Stimulated activated CD4-positive, alpha-beta T cell treated with anti-CD3 and anti-CD28 coated beads, TNF-alpha, amount 100 ng/mL, for 48 hours (primary cell): ENCODE measurements at places on chromosomes 1 and 21.

- DNase-seq = no peak
These were observed 218.8 kb downstream of the NEGR1 start for GRCh38 chr1:72063364-72064044.

DNA sequence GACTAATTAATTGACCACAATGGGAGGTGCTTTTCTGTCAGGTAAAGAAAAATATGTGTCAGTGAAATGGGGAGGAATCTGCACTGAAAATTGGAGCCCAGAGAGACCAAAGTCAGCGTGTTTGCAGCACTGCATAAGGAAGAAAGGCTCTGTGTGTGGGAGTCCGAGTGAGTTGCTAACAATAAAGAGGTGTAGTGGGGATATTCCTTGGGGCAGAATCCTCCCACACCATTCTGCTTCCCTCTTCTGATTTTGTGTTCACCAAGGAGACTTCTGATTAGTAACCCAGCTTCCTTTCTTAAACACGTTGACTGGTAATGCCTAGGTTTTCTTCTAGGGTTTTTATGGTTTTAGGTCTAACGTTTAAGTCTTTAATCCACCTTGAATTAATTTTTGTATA, 240.5 kb downstream of the RPS6KC1 start:
- no peak for DNase-seq

- DNase-seq = no peak
These were observed 181.9 kb downstream of the ZSCAN20 start for GRCh38 chr1:33654267-33654834.

- DNase-seq = no peak
These were observed 6.3 kb upstream of the VPS26C start for GRCh38 chr21:37273440-37273839.

DNA sequence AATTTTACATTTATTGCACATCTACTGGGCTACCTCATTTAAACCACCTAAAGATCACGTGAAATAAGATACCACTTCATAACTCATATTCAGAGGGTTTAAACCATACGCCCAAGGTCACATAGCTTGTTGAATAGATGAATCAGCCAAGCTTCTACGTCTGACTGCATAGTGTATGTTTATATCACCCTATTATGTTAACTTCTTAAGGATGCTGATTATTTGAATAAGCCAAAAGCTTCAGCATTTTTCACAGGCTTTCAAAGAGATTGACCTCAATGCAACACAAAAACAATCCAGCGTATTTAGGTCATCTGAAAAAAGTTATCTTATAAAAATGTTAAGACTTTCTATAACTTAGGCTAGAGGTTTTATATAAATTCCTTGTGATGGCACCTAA, 373.8 kb downstream of the TGFB2 start:
- no peak for DNase-seq

GRCh38 chr1:29197590-29197924, 15.9 kb upstream of the SRSF4 start:
- DNase-seq = no peak

DNA sequence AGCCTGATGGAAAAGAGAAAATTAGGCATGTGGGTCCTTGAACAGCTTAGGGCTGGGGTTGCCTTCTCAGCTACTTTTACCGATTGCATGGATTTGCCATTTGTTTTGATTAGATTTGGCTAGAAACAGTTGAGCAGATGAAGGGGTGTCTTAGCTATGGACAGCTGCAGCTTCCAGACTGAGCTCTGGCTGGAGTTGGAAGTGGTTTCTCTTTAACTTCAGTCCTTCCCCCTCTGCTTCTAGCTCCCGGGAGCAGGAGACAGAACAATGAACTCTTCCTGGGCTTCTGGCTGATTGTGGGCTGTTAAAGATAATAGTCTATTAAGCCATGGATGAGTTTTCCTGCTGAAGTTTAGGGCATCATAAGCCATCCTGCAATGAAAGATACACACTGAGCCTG, 50.7 kb downstream of the UBE2T start:
- DNase-seq = no peak

DNA sequence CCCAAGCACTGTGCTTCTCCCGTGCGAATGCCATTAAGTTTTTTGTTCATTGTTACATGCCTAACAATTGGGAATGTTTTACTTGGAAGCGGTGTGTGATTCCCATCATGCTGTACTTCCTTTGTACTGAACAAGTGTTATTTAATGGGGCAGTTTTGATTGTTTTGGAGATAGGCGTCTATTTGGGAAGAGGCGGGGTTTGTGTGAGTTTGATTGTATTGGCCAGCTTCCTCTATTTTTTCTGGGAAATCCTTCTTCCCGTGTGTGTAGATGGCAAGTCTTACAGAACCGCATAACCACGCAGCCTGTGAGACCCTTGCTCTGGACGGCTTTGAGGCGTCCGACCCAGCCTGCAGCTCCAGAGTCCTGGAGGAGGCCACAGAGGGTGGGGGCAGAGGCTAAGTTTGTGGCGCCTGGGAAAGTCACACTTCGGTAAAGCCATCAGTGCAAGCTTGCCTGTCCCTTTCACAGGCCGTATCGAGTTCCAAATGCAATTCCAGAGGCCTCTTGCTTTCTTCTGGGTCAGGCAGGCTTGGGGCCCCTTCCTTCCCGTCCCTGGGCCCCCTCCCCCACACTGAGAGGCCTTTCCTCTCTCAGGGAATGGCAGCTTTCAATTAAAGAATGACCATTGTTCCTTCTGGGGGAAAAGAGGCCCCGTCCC, 210.3 kb downstream of the TOMM20 start:
- no peak for DNase-seq

DNA sequence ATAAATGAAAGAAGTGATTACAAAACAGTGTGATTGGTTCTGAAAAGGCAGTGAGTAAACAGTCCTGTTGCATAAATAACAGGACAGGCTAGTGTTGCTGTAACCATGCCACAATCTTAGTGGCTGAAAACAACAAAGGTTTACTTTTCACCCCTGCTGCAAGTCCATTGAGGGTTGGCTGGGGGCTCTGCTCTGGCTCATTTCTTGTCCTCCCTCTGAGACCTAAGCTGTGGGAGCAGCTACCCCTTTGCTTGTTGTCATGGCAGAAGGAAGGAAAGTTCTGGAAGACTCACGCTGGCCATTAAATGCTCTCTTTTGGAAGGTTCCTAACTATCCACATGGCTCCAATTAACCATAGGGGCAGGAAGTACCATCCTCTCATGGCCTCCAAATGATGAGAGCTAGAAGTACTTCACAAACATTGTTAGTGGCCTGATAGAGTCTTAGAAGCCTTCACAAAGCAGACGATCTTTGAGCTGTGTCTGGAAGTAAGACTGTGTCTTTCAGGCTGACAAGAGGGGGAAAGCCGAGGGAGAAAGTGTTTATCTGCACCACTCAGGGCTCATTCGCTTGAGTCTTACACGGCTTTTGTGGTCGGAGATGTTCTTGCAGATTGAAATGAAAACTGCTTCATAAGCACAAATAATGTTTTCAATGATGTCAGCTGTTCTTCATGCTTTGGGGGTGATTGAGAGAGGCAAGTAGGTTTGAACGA, 11.9 kb downstream of the RCSD1 start:
- no peak for DNase-seq

GRCh38 chr1:1678581-1679380, 13.8 kb downstream of the SLC35E2B start:
- peak; percentile 45 for DNase-seq

DNA sequence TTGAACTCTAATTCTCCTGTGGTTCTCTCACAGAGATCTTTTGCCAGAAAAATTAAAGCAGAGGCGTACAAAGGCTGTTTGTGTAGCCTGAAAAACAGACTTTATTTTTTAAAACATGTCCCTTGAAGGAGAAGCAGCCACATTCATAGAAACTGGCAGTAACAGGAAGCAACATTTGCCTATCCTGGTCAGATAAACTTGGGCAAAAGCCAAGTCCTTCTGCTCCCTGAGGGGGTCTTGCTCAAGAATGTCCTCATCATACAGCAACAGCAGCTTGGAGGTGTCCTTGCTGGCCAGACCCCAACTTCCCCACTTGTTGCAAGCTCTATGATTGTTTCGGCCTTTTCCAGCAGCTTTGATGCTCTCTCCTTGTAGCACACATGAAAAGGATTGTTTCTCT, 36.3 kb downstream of the MSTO1 start:
- no peak for DNase-seq

- DNase-seq = no peak
These were observed 42.4 kb upstream of the RUNX1 start for GRCh38 chr21:35091496-35091895.

- DNase-seq = no peak
These were observed 4.5 kb upstream of the PRDX1 start for GRCh38 chr1:45526135-45526644.

DNA sequence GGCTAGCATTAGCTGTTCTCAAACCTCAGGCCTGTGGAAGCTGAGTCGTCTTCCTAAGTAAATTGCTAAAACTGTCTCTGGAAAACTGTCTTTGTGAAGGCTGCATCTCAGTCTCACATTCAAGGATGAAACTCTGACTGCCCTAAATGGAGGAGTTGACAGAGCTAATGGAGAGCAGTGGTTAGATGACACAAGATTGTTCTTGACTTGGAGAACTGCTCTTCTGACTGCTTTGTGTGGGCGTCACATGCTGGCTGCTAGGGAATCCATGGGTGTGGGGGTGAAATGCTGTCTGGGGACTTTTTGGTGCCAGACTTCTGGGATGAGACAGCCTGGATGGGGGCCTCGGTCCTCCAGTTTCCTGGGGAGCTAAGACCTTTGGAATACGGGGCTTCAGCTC, 24.5 kb upstream of the TSPAN2 start:
- DNase-seq = no peak

DNA sequence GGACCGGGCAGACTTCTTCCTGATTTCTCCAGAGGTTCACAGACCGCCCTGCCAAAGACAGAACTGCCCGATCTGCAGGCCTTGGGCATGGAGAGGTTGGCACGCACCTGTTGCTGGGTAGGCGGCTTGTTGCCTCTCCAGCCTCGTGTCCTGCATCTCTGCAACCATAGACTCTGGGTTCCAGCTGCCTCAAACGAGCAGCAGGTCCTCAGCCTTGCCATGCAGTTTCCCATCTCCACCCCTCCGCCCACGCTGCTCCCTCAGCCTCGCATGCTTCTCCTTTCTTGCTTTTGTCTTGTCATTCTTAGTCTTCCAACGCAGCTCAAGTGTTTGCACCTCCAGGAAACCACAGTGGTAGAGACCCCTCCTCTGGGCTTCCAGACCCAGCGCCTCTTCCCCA, 126.2 kb downstream of the LACTBL1 start:
- no peak for DNase-seq

DNA sequence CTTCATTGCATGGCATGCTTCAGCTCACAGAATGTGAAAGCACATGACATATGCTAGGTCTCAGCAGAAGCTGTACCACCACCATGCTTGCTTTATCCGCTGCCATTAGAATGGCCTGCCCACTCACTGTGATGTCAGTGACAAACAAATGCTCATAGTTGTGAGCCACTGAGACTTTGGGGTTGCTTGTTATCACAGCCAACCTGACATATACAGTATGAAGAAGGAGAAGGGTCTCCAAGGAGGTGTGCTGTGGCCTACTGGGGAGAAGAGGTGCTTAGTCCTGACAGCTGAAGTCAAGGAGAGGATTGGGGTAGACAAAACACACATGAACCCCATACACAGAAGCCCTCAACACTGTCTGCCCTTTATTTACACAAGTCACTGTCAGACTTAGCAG, 19.5 kb upstream of the TENT5C start:
- no peak for DNase-seq

GRCh38 chr1:196063294-196063693, 544.9 kb downstream of the KCNT2 start:
- no peak for DNase-seq

DNA sequence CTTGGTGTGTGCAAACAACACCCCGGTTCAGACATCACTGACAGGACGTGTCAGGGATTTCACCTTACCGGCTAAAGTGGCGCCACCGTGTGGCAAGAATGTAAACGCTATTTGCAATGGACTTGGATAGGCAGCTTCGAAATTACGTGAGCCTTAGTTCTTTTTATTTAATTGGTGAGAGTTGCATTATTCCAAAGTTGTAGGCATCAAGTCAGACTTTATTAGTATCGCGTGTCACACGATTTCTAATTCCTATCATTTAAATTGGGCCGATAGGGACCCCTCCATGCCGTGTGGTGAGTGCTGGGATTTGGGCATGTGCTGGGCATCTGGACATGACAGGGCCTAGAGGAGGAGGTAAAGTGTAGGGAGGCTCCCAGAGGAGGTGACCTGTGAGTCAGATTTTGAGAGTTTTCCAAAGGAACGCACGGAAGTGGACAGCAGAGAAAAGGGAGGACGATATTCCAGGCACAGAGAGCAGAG, 14.5 kb upstream of the CPT2 start:
- DNase-seq = peak; percentile 78

- DNase-seq = no peak
These were observed 121.1 kb downstream of the FOXD2 start for GRCh38 chr1:47558601-47559593.

GRCh38 chr1:78297836-78298235, 192.9 kb upstream of the PTGFR start:
- DNase-seq = no peak

GRCh38 chr1:187624812-187625545, 796.2 kb downstream of the PLA2G4A start:
- DNase-seq = no peak

DNA sequence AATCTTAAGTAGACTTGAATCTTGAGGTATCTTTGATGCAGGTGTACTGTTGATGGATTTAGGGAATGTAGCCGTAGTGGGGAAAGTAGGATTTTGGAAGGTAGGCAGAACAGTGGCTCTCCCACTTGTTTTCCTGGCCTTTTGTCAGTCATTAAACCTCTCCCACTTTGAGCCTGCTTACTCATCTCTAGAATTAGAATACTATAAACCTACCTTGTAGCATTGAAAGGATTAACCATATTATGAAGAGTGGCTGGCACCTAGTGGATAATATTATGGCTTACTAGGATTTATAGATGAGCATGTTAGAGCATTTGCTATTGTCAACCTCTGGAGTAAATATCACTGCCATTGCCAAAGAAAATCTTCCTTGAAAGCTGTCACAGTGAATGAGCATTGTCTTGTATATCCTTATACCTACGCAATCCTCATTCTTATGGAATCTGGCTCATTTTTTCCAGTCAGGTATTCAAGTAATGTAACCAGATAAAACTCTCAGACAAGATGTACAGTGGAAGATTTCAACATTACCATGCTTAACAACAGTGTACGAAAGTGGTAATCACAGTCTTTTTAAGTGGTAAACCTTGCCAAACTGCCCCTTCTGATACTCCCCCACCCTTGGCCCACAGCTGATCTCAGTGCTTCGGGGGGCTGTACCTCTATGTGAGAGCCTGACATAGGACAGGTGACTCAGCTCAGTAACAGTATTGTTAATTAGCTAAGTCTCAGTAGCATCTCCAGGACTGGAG, 44.4 kb downstream of the SH3GLB1 start:
- no peak for DNase-seq

GRCh38 chr1:246893191-246893939, 38.4 kb downstream of the AHCTF1 start:
- DNase-seq = no peak

- DNase-seq = no peak
These were observed 146.0 kb downstream of the SLC30A10 start for GRCh38 chr1:219782311-219782710.

GRCh38 chr1:94668528-94668927, 127.0 kb upstream of the F3 start:
- no peak for DNase-seq

- DNase-seq = no peak
These were observed 3.0 kb downstream of the GPN2 start for GRCh38 chr1:26887125-26887524.
